ENCODE measurements at places on chromosomes 12 and 14.

DNA sequence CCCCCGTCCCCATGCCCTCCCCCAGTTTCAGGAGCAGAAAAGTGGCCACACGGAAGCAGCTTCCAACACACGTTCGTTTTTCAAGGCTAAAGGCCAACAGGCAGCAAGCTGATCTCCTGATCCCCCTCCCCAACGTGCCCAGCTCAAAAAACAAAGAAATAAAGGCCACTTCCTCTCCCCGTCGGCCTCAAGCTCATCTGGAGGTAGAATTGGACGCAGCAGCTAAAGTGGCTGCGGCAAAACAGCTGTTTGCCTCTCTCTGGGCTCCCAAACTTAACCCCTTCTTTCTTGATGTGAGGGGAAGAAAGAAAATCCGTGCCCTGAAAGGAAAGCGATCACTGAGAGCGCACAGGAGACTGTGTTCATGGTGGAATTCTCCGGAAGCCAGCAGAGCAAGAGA is 66.3 kb downstream of the SCARB1 start:
- DNase-seq, result no peak

- DNase-seq, result no peak
Measured at GRCh38 chr12:92341065-92341668, 195.5 kb upstream of the BTG1 start.

GRCh38 chr12:50157259-50157658 is 9.9 kb downstream of the CERS5 start:
- DNase-seq, result no peak

- DNase-seq, result no peak
Measured at GRCh38 chr12:55717011-55718007, 1.5 kb downstream of the BLOC1S1 start.

DNA sequence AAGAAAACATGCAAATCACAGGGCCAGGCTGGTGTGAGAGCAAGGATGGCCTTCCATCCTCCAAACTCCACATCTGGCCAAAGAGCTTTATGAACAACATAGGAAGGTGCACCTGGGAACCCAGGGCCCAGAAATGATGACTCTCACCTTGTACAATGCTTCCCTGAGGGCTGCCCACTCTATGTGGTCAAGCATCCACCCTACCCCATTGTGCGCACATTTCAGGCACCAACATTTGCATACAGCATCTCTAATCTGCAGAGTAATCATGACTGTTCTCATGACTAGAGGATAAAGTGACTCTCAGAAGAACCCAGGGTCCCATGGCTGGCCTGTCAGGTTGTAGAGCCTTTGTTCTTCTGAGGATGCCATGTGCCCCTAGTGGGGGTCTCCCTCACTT is 57.2 kb upstream of the NTF3 start:
- DNase-seq, result no peak

- DNase-seq, result no peak
Measured at GRCh38 chr12:28988325-28988704, 160.8 kb upstream of the FAR2 start.

DNA sequence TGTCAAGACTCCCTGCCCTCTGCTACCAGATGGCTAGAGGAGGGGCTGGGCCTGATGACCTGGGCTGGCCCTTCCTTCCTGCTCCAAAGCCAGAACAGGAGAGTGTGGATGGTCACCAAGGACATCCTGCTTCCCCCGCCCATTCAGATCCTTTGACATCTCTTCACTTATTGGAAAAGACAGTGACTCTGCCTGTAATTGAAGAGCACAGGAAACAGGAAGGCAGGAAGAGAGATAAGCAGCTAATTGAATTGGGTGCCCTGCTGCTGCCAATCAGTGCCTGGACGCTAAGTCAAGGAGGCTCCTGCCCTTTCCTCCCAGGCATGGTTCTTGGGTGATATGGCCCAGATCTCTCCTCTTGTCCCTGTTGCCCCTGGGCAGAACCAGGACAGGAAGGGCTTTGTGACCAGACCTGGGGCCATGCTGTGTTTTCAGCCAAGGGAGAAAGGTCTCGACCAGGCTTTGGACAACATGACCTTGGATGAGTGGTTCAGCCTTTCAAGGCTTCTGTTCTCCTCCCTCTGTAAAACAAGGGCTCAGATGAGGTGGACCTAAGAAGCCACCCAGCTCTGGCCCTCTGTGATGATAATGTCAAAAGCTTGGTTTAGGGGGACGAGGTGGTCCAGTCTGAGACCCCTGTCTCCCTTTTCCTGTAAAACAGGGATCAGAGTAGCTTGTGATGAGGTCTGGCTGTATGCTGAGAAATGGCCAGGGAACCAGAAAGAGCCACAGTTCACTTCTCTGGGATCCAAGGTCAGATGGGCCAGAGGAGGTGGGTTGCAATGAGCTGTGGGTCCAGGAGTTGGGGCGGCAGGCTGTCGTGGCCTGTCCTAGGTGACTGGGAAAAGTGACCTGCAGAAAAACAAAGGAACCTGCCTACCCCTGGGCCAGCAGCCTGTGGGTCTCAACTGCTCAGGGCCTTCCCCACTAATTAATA is 38.8 kb downstream of the FAM222A start:
- no peak for DNase-seq

DNA sequence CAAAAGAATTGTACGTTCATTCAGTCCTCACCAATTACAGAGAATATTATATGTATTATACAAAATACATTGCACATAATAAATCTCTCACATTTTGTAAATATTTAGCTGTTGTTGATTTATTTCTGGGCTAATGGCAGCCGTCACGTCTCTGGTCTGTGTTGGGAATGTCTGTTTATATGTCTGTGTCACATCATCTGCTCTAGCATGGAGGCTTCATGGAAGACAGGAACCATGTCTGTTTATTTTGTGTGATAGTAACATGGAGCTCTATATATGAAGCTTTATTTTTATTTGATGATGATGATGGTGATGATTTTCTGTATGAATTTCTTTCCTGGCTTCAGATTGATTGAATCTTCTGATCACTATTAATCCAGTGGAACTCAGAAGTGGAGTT is 138.4 kb downstream of the RAD51B start:
- no peak for DNase-seq

- DNase-seq, result no peak
Measured at GRCh38 chr12:108237272-108237671, 101.8 kb downstream of the CMKLR1 start.

DNA sequence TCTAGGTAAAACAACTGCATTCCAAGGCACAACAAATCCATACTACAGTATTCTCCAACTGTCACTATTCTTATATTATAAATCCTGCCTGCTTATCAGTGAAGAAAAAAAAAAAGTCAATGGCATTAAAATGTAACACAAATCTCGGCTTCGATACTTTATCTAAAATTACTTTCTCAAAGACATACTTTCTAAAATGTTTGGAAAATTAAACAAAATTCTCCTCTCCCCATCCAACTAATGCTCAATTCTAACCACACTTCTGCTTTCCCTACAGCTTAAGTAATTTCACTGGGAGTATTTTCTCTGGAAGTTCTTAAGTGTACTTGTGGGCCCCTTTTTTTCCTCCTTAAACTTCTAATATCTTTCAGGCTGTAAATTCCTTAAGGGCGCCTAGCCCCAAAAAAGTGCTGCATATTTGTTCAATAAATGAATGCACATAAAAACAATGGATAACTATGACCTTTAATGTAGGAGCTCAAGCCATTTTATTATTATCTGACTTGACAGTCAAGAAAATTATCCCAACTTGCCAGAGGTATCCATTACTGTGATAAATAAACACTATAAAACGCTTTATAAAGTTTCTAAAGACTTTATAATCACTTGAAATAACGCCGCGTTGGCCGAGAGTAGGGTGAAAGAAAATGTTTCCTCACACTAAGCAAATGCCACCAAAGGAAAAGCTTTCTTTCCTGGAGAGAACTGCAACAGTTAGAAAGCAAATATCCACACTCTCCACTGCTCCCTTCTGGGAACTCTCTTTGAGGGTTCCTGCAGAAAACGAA is 977 bp downstream of the HEATR5A start:
- DNase-seq, result no peak

GRCh38 chr14:103155010-103155409 is 31.7 kb downstream of the TNFAIP2 start:
- no peak for DNase-seq

GRCh38 chr12:86711731-86712130 is 455.5 kb upstream of the MGAT4C start:
- DNase-seq, result no peak

GRCh38 chr12:27193854-27194544 is 50.1 kb upstream of the STK38L start:
- DNase-seq, result no peak

GRCh38 chr12:82682851-82683261 is 3.9 kb upstream of the TMTC2 start:
- DNase-seq, result no peak

- DNase-seq, result no peak
Measured at GRCh38 chr14:65789363-65789762, 376.8 kb downstream of the FUT8 start.

DNA sequence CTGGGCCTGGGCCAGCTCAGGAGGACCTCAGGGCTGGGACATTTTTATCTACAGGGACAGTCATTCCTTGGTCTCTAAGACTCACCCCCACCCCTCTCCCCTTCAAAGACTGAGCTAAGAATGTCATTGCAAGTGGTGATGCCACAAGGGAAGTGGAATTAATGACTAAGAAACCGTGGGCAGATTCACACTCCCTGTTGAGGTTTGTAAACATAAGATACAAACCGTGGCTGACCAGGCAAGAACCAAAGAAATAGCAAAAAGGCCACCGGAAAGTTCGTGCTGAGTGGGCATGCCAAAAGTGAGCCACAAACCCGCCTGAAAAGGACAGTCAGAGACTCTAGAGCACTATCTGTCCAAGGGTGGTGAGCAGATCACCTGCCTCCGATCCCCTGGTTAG is 25.7 kb downstream of the NUAK1 start:
- no peak for DNase-seq

DNA sequence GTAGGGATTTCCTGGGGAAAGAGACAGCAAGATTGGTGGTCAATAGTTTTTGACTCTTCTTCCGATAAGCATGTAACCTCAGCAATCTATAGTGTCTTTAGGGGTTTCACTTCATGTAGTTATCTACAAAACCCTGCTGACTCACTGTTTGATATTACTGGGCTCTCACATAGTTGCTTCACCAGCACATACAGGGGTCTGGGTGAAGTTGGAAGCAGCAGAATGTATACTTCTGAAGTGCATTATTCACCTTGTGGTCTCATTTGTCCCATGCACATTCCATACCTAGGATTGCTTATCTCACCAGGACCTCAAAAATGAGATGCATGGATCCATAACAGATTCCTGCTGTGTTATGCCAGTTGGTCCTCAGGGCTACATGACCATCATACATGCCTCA is 280.0 kb downstream of the LRIG3 start:
- no peak for DNase-seq

GRCh38 chr12:104596898-104597843 is 140.4 kb downstream of the CHST11 start:
- DNase-seq, result no peak

GRCh38 chr12:3033539-3033867 is 43.7 kb upstream of the TSPAN9 start:
- no peak for DNase-seq

- DNase-seq, result peak; percentile 87
Measured at GRCh38 chr12:127165567-127166392, 1101.2 kb upstream of the TMEM132C start.
